Natural killer cell treated with Interleukin-12 subunit alpha and Interleukin-12 subunit beta and Interleukin-15 and Interleukin-18, amount 100 ng/mL, for 72 hours (primary cell): ENCODE measurements at places on chromosomes 2 and 18. TPM values are rescaled to one million over a fixed set of nuclear protein-coding genes. Genes with fewer than 3 reads are reported as not detected.
A peak's percentile ranks its signal among the peaks of the same experiment; 100 is the strongest.

GRCh38 chr18:55587418-55588110, 428 bp downstream of the TCF4 start:
- peak; percentile 60 for DNase-seq

- DNase-seq, result no peak
Measured at GRCh38 chr2:239791526-239792404, 233.4 kb downstream of the NDUFA10 start.

GRCh38 chr2:71130905-71131244, 441 bp downstream of the MPHOSPH10 start:
- DNase-seq, result no peak

DNA sequence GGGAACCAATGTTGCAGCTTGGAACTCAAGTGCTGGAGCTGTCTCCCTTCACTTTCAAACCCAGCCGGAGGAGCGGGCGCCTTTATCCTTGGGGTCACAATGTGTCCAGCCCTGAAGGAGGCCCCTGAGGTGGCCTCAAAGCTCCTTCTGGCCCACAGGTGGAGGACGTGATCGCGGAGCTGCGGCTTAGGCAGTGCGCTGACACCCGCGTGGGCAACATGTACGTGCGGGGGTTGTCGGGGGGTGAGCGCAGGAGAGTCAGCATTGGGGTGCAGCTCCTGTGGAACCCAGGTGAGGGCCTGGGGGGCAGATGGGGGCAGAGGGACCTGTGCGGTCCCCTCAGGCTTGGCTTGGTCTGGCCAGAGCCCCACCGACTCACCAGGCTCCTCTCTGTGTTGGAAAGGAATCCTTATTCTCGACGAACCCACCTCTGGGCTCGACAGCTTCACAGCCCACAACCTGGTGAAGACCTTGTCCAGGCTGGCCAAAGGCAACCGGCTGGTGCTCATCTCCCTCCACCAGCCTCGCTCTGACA, 13.5 kb downstream of the ABCG8 start:
- no peak for DNase-seq

The PSD4 gene
- total RNA-seq, result 305 TPM
